ENCODE measurements at places on chromosomes 1 and 21. TPM values are rescaled to one million over a fixed set of nuclear protein-coding genes. Genes with fewer than 3 reads are reported as not detected.
A peak's percentile ranks its signal among the peaks of the same experiment; 100 is the strongest.

DNA sequence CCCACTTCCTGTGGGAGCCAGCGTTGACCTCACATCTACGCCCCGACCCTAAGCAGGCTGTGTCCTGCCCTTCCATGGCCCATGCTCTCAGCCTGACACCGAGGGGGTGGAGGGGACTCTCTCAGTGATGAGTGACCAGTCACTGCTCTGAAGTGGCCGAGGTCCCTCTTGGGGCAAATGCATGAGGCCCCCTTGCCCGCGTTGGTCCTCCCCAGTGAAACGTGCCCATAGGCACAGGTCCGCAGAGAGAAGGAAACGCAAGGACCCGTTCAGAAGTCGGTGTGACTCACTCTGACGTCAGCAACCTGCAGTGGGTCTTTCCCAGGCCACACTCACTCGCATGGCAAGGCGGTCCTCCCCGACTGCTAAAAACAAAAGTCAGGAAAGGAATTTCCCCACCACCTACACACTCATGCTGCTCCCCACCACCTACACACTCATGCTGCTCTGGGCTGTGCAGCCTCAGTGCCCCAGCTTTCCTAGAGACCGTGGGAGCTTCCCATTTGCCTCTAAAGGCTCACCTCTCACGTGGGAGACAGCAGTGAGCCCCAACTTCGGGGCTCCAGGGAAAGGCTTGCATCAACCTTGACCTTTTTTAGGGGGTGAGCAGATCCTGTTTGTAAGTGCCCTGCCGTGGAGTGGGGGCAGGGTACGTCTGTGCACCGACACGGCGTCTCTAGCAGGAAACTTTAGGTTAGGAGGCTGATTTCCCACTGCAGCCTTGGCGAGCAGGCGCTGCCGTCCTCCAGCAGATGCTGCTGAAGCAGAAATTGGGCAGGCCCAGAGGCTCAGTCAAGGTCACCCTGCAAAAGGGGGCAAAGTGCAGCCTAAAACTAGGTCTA lies 11.4 kb downstream of the UBASH3A start:
- no peak for ATAC-seq

DNA sequence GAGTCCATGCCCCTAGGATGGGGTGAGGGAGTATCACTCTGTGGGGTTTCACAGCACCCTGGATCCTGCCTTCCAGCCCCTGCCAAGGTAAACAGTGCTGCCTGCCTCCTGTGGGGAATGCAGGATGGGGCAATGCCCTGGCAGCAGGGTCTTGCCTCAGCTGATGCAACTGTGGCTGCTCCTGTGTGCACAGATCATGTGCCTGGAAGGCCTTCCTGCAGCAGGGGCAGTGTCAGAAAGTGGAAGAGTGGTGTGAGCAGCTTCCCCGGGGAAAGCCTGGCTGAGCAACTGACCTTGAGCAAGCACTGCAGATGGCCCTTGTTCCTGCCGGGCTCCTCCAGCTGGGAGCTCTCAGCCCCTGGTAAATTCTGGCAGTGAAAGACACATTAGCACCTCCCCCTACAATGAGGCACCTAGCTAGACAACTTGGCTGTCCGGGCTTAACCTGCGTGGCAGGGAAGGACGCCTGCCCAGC lies 9.9 kb downstream of the TOR3A start:
- peak; percentile 91 for ATAC-seq

GRCh38 chr1:63405987-63406386 lies 38.6 kb downstream of the ALG6 start:
- no peak for ATAC-seq

DNA sequence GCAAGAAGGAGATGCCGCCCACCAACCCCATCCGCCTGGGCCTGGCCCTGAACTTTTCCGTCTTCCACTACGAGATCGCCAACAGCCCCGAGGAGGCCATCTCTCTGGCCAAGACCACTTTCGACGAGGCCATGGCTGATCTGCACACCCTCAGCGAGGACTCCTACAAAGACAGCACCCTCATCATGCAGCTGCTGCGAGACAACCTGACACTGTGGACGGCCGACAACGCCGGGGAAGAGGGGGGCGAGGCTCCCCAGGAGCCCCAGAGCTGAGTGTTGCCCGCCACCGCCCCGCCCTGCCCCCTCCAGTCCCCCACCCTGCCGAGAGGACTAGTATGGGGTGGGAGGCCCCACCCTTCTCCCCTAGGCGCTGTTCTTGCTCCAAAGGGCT lies 732 bp downstream of the SFN start:
- ATAC-seq: no peak

GRCh38 chr1:207027206-207027777 lies 5.3 kb downstream of the C1orf116 start:
- no peak for ATAC-seq

DNA sequence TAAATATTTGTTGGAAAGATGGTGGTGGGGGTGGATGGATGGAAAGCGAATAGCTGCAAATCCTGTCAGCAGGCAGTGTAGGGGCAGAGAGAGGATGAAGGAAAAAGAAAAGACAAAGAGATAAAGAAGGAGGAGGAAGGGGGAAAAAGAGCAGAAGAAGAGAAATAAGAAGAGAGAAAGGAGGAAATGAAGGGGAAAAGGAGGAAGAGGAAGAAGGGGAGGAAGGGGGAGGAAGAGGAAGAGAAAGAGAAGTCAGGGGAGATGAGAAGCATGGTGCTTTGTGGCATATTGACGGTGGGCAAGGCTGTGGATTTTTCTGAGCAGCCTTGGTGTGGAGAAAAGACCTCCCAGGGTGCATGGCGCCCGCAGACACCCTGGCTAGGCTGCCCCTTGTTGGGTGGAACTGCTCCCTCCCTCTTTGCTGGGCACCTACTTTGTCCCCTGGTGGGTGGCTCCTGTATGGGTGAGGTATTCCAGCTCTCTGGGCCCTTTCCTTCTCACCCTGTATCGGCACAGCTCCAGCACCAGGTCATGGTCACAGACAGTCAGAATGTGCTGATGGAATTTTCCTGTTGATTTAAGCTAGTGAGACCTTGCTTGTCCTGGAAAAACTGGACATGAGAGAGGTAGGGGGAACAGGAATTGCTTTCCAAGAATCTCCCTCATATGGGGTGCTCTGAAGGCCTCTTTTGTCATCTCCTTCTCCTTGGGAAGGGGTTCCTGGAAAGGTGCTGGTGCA lies 45.7 kb upstream of the TLR5 start:
- no peak for ATAC-seq

DNA sequence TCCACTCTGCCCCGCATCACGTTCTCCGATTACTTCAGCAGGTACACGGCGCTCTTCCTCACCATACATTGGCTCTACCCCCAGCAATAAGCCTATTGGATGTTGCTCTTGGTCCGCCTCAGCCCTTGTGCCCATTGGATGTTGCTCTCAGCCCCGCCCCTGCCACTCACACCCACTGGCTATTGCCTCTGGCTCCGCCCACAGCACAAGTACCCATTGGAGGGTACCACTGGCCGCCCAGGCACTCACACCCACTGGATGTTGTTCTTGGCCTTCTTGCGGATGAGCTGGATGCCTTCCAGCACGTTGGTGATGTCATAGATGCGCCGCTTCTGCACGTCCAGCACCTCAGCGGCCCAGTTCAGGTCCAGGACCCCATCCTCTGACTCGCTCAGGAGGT lies 9.4 kb downstream of the E2F2 start:
- ATAC-seq: no peak

DNA sequence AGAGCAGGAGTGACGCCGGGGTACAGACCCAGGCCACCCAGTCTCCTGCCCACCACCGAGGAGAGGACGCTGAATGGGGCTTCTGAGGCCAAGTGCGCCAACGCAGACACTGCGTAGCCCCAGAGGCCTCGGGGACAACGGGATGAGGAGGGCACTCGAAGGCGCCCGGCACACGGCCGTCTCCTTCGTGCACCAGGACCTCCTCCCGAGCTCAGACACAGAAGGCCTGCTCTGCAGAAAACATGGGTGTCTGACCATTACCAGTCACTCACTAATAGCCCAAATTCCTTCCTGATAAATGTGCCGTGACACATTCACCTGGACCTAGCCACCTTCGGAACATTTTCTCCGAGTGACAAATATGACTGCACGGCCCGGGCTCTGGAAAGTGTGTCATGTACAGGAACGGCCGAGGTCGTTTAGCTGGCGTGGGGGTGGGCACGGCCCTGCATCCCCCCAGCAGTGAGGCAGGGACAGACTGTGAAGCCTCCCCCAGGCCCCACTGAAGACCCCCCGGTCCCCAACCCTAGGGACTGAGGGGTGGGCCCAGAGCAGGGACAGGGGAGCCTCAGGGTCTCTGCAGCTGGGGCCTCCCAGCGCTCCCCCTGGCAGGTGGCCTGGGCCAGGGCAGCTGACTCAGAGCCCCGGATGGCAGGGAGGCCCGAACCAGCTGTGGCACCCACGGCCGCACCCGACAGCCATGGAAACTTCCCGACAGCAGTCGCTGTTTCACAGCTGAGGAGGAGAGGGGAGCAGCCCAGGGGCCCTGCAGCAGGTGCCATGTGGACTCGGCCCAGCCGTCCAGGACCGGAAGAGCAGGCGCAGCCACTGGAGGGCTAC lies 16.7 kb upstream of the COL6A2 start:
- no peak for ATAC-seq

- no peak for ATAC-seq
Measured at GRCh38 chr1:145977016-145977415, 12.5 kb downstream of the POLR3GL start.

The LCK gene
- total RNA-seq: 0.47 TPM

The SELENOF gene
- 71.0 TPM for total RNA-seq

The NDUFS5 gene
- total RNA-seq: 553 TPM

The IFNAR2 gene
- 14.6 TPM for total RNA-seq

The WNT3A gene
- not detected for total RNA-seq

The PADI2 gene
- total RNA-seq: 0.54 TPM

The CRYAA gene
- total RNA-seq: not detected

Measured in gastroesophageal sphincter (tissue), 4 donors.